Upper lobe of right lung (tissue), 1 donor: ENCODE measurements at places on chromosomes 12 and 14. TPM values are rescaled to one million over a fixed set of nuclear protein-coding genes. Genes with fewer than 3 reads are reported as not detected.

Gene RAPGEF3
- total RNA-seq: 69.6 TPM

- no peak for DNase-seq
Measured at GRCh38 chr12:123905319-123905925, 67.2 kb downstream of the CCDC92 start.

DNA sequence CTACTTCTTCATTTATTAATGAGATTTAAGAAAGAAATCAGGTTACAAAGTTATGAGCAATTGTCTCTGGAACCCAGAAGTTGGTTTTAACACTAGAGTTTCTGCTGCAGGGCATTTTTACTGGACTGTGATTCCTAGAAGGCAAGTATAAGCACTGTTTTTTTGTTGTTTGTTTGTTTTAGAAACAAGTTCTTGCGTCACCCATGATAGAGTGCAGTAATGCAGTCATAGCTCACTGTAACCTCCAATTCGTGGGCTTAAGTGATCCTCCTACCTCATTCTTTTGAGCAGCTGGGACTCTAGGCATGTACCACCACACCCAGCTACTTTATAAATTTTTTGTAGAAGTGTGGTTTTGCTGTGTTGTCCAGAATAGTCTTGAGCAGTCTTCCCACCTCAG, 25.6 kb downstream of the RAP1B start:
- no peak for DNase-seq

DNA sequence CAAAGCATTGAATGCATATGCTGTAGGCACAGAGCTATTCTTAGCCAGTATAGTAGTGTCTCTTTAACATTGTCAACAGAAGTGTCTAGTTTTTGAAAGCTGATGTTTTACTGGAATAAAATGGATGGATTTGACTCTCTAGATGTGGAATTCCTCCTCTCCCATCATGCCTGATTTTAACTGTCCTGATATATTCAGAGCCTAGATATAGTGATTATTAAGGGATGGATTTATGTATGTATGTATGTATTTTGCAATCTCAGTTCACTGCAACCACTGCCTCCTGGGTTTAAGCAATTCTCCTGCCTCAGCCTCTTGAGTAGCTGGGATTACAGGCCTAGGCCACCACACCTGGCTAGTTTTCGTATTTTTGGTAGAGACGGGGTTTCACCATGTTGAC, 144.8 kb upstream of the NAV3 start:
- DNase-seq: no peak

GRCh38 chr12:67531501-67531900, 117.0 kb upstream of the DYRK2 start:
- no peak for DNase-seq

GRCh38 chr12:56362130-56363059, at the start of gene APOF:
TSS of gene APOF (minus strand) at chr12:56362857. CDS start at chr12:56362745, 112 bp downstream.
- no peak for DNase-seq

DNA sequence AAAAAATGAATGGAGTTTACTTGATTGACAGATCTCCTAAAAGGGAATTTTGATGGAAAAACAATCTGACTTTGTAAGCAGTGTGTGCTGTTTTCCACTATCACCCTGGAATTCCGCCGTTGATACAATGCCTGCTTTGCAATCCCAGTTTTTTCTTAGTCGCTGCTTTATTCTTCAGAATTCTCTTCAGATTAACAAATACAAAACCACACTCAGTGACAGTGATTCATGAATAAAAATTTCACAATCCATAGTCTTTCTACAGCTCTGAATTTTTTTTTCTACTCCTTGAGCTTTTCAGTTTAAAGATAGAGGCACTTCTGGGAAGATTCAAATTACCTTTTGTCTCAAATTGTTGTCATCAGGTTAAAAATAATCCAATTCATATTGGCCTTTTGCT, 44.6 kb upstream of the KITLG start:
- no peak for DNase-seq
